ENCODE measurements at places on chromosomes 5 and 9. TPM values are rescaled to one million over a fixed set of nuclear protein-coding genes. Genes with fewer than 3 reads are reported as not detected.

Gene AGXT2
- total RNA-seq, result not detected

Gene SARDH
- 1.3 TPM for total RNA-seq

Gene FBXL7
- 30.4 TPM for total RNA-seq

Gene ENG
- total RNA-seq, result 675 TPM

Gene ABCA2
- total RNA-seq, result 102 TPM
